ENCODE measurements at places on chromosomes 16 and 17.

DNA sequence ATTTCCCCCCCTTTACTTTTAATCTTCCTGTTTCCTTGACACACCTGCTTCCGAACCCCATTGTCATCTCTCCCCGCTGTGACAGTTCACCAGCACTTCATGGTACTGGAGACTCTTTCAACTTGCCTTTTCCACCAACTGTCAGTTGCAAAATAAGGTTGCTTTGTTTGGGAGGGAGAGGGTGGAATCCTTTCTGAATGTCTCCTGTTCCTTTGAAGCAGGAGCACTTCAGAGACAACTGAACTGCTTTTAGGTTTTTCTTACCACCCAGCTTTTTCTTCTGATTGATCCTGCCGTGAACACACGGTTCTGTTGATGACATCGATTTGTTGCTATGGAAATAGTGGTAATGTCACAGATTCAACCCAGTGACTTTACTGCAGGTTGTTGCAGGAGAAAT, 42.0 kb downstream of the RPA1 start:
- no peak for DNase-seq

- DNase-seq = peak; percentile 16
Observed at GRCh38 chr17:45719335-45720071, 64.6 kb upstream of the CRHR1 start.

DNA sequence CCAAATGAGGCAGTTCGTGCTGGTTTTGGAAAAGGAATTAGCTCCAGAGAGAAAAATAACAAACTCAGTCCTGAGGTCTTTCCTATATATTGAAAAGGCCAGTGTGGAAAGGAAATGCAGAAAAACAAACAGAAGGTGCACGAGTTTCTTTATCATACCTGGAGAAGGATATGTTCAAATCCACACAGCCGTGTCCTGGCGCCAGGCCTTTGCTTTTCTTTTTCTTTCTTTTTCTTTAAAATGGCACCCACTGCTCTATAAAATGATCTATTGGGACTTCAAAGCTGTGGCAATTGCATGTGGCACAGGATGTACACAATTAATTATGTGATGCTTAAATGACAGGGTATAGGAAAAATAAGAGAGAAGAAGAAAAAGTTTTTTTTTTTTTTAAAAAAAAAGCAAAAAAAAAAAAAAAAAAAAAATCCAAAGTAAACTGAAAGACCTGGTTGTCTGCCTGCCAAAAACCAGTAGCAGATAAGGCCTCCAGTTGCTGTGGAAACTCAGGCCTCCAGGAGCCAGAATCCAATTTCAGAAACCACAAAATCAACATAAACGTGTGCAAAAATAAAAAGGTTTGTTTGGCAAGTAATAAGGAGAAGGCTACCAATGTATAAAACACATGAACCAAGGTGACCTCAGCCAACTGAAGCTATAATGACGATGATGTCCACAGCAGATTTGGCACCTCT, 957.6 kb upstream of the SOX9 start:
- DNase-seq = peak; percentile 8

GRCh38 chr17:70882504-70882903, 713.2 kb downstream of the KCNJ2 start:
- DNase-seq = no peak

GRCh38 chr17:14202388-14203166, 34.1 kb downstream of the CDRT15 start:
- DNase-seq = no peak

DNA sequence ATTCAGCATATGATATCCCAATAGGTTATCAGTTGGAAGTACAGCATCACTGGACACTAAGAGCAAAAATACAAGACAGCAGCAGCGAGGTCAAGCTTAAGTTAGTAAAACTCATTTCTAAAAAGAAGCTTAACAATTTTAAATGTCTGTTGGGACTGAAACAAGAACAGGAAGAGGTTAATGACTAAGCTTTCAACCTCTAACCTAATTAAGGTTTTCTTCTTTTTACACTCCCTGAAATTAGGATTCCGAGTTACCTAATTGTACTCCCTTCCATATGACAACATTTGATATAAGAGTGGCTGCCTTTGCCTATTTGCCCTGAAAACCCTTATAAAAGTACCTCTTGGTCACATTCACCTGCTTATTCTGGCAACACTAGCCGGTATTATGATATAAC, 34.3 kb downstream of the CPSF4L start:
- no peak for DNase-seq

- DNase-seq = no peak
Observed at GRCh38 chr17:16918443-16918842, 53.5 kb downstream of the TNFRSF13B start.

GRCh38 chr17:77131904-77132303, 8.9 kb upstream of the SEC14L1 start:
- DNase-seq = no peak

GRCh38 chr17:49456183-49456965, 38.7 kb upstream of the NGFR start:
- DNase-seq = peak; percentile 29

GRCh38 chr17:12693640-12694039, 27.9 kb downstream of the MYOCD start:
- no peak for DNase-seq

DNA sequence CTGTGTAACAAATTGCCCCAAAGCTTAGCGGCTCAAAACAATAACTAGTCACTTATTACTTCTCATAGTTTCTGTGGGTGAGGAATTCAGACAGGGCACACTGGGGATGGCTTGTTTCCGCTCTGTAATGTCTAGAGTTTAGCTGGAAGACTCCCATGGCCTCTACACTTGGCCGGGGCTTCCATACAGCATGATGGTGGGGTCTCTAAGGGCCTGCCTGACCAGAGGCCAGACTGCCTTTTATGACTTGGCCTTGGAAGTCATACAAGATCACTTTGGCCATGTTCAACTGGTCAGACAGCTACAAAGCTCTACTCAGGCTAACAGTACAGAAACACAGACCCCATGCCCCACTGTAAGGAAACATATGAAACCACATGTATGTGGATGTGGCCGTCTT, 8.2 kb downstream of the GLP2R start:
- no peak for DNase-seq

GRCh38 chr17:9370467-9370866, 205.2 kb downstream of the STX8 start:
- no peak for DNase-seq

DNA sequence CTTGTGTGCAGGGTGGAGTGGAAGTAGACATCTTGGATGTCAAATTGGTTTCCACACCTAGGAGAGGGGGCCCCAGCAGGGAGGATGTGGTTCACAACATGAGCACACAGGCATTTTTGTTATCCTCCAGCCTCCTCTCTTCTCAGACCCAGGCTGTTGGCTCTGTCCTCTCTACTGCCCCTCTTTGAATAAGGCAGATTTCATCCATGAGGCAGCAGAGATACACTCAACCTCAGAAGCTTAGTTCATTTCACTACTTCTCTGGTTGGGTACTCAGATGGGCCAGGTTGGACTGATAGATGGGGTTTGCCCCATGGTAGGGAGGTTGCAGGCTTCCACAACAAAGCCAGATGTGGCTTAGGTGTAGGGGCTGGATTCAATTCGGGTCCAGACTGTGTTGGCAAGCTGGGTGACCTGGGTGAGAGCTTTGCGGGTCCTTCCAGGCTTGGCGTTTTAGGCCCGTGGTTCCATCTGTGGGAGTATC, 22.2 kb upstream of the NFATC3 start:
- DNase-seq = no peak

DNA sequence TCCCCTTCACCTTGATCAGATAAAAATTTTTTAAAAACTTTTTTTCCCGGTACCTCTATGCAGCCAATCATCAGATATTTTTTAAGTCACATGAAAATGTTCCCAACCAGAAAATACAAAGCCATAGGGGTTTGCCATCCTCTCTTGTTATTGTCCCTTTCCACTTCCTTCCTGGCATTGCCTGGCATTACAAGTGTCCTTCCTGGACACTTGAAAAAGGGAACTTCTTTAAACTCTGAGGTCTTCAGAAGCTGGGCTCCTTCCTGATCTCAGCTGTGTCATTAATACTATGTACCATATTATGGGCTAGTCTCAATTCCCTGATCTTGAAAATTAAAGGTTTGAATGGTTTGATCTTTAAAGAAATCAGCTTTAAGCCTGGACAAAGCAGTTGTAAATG, 64.9 kb downstream of the TEX14 start:
- no peak for DNase-seq

DNA sequence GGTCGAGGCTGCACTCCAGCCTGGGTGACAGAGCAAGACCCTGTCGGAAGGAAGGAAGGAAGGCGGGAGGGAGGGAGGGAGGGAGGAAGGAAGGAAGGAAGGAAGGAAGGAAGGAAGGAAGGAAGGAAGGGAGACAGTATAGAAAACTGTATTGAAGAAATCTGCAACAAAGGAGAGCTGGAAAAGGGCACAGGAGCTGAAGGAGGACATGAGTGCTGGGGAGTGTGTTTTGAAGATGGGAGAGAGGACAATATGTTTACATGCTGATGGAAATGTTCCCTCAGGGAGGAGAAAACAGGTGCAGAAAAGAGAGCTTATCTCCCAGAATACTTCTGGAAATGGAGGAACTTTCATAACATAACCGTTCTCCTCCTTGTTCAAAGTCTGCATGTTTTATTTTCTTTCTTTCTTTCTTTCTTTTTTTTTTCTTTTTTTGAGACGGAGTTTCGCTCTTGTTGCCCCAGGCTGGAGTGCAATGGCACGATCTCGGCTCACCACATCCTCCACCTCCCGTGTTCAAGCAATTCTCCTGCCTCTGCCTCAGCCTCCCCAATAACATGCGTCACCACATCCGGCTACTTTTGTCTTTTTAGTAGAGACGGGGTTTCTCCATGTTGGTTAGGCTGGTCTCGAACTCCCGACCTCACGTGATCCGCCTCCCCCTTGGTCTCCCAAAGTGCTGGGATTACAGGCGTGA, 2.7 kb upstream of the HAP1 start:
- no peak for DNase-seq

DNA sequence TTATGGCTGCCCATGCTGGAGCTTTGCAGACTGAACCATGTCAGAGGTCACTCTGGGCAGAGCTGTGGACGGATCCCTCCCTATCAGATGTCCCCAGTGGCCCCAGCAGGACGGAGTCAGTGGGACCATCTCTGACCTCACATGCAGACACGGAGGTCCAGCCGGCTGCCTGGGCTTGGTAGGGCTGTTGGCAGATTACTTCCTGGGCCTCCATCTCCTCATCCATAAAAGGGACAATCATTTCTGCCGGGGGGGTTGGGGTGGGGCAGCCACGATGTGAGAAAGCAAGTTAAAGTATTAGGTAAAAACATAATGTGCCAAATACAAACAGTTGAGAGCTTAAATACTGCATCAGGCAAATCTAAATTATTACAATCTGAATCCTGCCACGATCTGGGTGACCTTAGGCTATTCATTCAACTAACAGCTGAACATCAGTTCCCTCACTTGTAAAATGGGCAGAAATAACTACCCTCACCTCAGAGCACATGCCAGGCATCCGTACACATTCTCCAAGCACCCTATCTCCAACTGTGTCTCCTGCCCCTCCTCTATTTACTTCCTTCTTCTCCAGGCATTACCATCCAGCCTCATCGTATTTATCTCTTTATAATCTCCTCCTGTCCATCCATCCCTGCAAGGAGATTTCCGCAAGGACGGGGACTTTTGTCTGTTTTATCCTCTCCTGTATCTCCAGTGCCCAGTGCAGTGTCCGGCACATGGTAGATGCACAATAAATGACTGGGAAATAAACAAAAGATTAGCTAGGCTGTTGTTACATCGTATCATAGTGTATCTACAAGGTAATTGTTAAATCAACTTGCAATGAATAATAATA, 192.3 kb upstream of the FOXF1 start:
- no peak for DNase-seq

DNA sequence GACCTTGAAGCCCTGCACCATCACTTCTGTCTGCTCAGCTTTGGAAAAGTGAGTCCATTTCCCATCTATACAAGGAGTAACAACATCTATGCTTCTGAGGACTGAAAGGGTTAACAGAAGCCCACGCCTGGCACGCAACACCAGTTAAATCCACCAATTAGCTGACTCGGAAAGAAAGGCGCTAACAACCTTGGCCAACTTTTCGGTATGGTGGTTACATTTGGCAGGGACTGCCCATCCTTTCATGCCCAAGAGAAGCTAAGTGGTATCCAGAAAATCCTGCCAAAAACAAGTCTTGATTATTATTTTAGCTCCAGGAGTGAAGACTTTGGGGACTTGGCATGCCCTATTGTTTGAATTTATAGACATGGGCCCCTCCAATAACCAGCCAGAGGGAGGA, 202.3 kb upstream of the RPL38 start:
- no peak for DNase-seq

DNA sequence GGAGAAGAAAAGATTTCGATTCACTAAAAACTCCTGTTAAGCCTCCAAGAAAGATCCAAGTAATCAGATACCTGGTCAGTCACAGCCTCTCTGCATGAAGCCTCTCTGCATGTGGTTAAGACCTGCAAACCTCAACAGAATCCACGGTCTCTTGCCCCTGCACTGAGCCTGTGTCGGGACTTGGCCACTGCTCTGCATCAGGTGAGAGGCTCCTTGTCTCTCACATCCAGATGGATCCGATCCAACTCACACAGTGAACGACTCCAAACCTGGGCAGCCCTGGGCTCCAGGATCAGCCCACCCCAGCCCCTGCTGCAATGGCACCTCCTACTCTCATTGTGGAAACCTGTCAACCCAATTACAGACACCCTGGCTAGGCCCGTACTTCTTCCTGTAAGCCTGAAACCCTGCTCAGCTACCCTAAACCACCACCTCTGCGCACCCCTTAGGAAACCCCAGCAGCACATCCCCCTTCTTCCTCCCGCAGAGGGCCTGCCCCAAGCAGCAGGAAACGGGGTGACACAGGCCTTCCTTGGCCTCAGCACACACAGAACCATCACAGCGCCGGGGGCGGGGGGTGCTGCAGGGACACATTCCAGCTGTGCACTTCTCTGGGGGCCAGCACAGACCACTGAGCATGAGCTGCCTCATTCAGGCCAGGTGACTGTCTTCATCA, 129.5 kb downstream of the ANKRD11 start:
- DNase-seq = no peak

DNA sequence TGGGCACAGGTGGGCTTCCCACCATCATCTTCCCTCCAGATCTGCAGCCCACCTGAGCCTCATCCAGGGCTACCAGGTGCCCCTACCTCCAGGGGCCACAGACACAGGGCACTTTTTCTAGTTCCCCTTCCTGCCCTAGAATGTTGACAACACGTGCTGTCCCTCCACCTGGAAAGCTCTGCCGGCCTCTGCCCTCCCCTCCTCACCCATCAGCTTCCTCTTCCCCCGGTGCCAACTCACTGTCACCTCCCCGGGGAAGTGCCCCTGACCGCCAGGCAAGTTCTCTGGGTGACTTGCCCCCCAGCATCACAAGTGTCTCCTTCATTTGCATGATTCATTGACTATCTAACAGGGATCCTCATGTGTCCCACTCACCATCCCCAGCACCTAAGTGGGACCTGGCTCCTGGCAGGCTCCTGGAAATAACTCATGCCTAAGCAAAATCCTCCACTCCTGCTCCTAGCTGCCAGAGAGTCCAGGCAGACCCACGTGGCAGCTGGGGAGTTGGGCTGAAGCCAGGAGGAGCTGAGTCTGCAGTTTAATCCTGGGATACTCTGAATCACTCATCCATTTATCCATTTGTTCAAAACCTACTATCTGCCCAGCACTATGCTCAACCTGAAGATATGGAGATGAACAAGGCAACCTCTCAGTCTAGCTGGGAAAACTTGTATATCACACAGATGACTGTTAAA, 304.4 kb downstream of the FOXL1 start:
- DNase-seq = no peak

GRCh38 chr16:53974484-53975080, 270.6 kb downstream of the FTO start:
- no peak for DNase-seq

Data from RPMI8226 (cell line).